ENCODE measurements at places on chromosomes 7 and 10. TPM values are rescaled to one million over a fixed set of nuclear protein-coding genes. Genes with fewer than 3 reads are reported as not detected.

The FAM25G gene
- not detected for total RNA-seq

DNA sequence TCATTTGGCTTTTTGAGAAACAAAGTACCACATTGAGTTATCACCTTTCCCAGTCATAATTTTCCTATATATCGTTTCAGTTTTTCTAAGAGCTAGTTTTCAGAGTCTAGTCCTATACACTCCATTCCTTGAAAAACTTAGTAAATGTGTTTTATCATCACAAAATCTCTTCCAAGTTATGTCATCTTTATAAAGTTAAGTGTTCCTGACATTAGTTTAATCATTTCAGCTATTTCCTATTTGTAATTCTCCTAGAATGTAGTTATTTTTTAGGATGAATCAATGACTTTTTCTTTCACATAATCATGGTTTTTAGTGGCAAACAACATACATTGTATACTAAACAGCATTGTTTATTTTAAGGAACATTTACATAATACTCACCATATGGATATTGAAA lies 191.7 kb upstream of the BET1 start:
- DNase-seq, result no peak

- no peak for DNase-seq
These were observed 119.7 kb upstream of the SEMA3A start for GRCh38 chr7:84314263-84314662.

DNA sequence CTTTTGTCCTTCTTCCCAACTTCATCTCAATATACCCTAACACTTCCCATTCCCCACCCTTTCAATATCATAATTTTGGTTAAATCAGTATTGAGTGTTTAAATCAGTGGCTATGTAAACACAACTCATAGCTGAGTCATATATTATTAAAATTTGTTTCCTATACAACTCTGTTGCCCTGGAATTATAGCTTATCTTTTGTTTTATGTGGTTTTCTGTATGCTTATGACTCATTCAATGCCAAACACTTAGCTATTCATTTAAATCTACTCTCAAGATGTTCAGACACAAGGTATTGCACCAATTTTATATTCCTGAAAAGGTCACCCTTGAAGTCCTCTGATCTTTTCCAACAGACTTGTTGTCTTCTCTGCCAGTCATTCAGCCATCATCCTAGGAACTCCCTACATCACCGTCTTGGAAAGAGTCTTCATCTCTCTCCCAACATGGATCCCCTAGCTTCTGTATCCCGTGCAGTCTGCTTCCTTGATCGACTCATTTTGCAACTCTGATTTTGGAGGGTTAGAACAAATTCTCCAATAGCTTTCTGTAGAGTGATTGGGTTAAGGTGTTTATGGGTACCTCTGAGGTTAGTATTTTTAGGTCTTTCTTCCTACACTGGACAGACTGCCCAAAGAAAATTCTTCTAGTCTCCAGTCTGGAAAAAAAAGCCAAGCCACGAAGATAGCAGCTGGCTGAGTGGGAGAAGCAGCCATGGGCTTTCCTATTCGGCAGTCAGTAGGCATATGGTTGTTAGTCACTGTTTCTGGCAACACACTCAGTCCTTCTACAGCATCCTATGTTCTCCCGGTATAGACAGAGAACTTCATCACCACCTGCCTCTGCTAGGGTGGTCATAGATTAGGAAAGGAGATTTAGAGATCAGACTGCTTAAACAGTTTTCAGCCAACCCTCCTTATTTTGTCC lies 102.1 kb downstream of the CRPPA start:
- DNase-seq, result no peak

DNA sequence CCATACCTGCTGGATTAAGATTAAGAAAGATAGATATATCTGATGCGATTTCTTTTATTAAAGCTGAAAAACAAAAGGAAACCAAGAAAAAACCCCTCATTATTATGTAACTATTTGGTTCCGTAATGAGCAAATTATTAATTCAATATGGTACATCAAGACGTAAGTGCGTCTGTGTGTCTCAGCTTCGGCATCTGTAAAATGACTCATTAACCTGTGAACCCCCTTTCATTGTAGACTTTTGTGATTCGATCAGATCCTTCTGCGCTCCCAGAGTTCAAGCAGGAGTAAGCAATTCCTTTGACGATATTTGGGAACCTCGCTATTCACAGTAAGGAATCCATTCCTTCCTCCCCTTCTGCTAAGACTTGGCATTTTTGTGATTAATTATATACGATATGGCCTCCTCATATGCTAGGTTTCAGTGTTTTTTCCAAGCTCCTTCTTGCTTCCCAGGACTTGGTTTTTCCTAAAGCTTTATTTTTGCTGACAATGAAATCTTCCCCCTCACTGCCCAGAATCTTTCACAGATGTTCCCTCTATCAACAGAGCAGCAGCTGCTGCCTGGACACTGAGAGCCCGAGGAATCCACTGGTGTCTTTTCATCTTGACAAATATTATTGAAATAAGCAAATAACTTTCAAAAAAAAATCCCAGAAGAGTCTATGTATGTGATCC lies 171.7 kb upstream of the CELF2 start:
- DNase-seq, result no peak

GRCh38 chr10:26829810-26830515 lies 30.8 kb downstream of the ABI1 start:
- DNase-seq, result no peak

DNA sequence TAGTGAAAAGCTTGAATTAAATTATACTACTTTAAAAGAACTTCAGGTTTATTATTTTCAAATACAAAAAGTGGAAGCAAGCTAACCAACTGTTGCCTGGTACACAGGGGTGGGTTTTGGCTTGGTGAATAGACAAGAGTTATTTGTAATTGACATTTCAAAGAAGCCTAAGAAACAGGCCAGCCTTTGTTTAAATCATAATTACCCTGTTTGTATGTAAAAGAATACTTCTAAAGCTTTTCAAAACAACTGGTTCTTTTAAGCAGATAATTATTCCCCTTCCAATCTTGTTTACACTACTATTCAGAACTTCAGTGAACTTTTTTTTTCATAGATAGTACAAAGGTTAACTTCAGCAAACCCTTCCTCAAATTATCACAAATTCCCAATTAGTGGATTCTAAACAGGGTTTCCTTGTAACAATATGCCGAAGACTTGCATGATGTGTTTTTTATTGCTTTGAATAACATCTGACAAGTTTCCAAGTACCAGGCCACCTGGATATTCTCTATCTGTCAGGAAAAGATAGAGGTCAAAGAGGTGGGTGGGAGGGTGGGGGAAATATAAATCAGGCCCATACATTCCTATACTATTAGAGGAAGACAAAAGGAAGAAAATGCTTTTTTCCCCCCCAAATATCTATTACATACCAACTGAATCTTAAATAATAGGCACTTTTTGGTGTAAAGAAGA lies 20.4 kb downstream of the SSMEM1 start:
- no peak for DNase-seq

DNA sequence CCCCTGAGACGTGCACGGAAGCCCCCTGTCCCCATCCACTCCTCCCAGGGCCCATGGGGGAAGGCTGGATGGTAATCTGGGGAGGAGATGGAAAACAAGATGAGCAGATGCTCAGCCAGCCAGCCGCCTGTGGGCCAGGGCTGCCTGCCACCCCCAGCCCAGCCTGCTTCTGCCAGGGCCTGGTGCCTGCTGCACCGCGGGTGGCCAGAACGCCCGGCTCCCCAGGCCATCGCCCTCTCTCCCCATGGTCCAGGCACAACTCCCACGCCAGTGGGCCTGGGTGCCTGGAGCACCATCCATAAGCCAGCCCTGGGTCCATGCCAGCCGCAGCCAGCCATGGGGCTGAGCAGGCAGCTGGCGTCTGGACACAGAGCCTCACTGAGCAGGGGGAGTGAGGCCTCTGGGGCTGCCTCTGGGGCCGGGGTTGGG lies 57.2 kb upstream of the ELN start:
- DNase-seq, result no peak

The PLXNA4 gene
- 23.3 TPM for total RNA-seq

The PRLHR gene
- not detected for total RNA-seq

The MGAM2 gene
- total RNA-seq, result not detected

The NPSR1 gene
- total RNA-seq, result not detected

DNA sequence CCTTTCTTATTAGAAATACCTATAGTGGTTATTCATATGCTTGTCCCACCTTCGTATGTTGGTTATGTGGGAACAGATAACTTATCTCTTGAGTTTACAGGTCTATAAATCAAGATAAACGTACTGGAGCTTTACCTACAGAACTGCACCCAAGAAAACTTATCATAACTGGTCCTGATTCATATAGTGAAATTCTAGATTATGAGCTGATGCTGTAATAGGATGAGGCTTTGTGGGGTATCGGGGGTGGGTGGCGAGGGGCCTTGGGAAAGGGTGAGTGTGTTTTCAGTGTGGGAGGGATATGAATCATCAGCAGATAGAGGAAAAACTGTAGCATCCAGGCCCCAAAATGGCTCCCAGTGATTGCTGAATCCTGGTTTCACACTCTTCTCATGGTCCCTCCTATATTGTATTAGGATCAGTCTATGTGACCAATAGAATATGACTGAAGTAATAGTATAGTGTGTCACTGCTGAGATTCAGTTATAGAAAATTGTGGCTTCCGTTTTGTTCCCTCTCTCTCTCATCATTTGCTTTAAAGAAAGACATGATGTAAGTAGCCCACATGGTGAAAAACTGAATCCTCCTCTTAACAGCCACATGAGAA lies 706.8 kb upstream of the LRRTM3 start:
- no peak for DNase-seq

The MBLAC1 gene
- total RNA-seq, result 2.3 TPM

The MYL10 gene
- total RNA-seq, result not detected

DNA sequence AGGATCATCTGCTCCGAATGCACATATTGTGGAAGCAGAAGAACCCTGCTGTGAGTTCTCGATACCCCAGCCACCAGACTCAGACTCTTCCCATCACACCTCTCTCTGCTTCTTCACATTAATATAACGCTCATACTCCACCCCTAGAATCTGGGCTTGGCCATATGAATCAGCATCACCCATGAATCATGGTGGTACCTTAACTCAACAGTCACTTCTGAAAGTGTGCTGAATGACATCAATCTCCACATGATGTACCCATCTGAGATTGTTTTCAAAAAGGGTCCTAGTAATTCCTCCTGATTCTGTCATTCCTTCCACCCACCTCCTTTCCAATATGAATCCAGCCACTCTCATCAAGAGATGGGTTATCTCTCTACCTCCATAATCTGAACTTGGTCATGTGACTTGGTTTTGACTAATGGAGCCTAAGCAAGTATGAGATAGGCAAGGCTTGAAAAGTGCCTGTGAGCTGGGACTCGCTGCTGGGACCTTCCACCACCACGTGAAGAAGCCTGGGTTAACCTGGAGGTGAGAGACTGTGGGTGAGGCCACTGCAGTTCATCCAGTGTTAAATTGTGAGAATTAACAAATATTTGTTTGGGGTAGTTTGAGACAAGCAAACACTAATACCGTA lies 15.4 kb downstream of the YWHAG start:
- DNase-seq, result no peak

DNA sequence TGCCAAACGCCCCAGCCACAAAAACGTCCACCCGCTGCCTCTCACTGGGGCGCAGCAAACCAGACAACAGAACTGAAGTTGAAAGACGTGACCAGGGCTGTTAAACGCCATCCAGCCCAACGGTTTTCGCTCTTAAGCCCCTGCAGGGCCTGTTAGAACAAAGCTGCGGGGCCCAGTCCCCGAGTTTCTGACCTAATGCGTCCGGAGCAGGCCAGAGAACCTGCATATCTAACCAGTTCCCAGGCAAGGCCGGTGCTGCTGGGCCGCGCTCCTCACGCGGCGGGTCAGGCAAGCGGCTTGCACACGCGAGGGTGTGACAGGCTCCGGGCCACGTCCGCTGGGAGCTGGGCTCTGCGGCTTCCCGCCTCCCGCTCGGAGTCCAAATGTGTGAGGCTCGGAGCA lies 87.0 kb downstream of the PTPRN2 start:
- no peak for DNase-seq

The NKX1-2 gene
- not detected for total RNA-seq

DNA sequence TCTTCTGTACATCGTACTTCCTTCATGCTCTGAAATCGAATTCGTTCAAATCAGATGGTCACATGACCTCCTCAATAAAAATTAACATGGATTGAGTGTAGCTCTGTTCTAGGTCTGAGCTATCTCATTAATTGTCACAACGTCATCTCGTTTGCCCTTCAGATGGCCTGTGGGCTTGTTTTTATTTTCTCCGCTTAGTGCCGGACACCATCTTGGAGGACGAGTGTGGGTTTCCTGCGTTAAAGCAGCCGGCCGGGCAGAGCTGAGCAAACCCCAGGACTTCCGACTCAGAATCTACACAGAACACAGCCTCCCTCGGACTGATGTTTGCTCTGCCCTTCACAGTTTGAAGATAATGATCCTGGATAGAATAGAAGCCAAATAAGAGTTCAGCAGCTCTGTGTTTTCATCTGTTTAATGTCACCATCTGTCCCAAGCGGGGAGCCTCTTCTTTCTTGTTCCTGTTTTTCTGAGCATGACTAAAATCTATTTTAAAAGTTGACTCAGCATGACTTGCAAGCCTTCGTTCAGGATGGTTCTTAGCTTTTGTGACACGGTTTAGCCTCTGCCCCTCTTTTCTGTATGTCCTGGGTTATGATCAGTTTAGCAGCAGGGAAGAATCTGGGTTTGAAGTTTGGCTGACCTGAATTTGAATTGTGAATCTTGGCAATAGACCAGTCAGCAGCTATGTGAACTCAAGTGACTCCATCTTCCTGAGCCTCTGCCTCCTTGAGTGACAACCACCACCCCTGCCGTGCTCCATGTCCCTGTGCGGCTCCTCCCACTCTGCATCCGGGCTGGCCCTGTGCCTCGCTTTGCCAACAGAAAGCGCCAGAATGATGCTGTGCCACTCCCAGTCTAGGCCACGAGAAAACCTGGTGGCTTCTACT lies 30.6 kb upstream of the GALNTL5 start:
- DNase-seq, result no peak

GRCh38 chr7:85699482-85699881 lies 512.6 kb upstream of the SEMA3D start:
- DNase-seq, result no peak

The CISD1 gene
- 25.8 TPM for total RNA-seq

GRCh38 chr7:75639886-75640190 lies 98.9 kb downstream of the HIP1 start:
- no peak for DNase-seq

- no peak for DNase-seq
These were observed 182.6 kb downstream of the REEP3 start for GRCh38 chr10:63703740-63704345.

DNA sequence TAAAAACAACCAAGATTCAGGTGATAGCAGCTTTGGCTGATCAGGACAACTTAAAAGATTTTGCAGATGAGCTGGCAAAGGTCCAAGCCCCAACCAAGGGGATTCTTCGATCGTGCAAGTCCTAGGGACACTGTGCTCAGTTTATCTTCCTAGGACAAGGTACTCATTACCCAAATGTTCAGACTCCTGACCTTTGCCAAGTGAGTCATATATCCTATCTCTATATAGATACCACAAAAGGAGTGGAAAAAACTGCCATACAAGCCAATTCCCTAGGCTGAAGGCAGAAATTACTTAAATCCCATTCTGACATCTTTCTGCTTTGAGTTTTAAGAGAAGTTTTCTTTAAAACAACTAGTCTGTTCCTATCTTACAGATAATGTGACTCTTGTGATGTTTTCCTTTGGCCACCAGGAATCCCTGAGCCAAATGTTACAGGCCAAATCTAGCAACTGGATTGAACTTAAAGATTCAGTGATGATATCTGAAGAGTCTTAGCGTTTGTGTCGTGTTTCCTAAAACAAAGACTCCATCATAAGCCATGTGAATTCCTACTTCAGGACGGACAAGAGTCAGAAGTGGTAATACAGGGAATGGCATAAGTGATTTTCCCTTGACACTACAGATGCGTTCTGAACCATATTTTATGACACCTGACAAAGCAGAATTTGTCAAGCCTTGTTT lies 142.6 kb upstream of the ASAH2 start:
- no peak for DNase-seq

- DNase-seq, result no peak
These were observed 616.4 kb upstream of the MGMT start for GRCh38 chr10:128850647-128851046.

- no peak for DNase-seq
These were observed 25.4 kb downstream of the STAM start for GRCh38 chr10:17669185-17669872.

Data from activated CD4-positive, alpha-beta T cell treated with anti-CD3 and anti-CD28 coated beads, Interleukin-2, amount 10 ng/mL, durations not matched to agents 7 days and 5 days (primary cell).